Natural killer cell treated with Interleukin-12 subunit alpha and Interleukin-12 subunit beta and Interleukin-15 and Interleukin-18, amount 100 ng/mL, for 72 hours (primary cell): ENCODE measurements at places on chromosomes 12 and 14. TPM values are rescaled to one million over a fixed set of nuclear protein-coding genes. Genes with fewer than 3 reads are reported as not detected.
A peak's percentile ranks its signal among the peaks of the same experiment; 100 is the strongest.

The LIN7A gene
- not detected for total RNA-seq

The CD163L1 gene
- not detected for total RNA-seq

The A2ML1 gene
- not detected for total RNA-seq

The EMP1 gene
- total RNA-seq: 4.2 TPM

The RNASE3 gene
- not detected for total RNA-seq

The STX2 gene
- total RNA-seq: 9.0 TPM

The TMPRSS12 gene
- total RNA-seq: not detected

The LIMA1 gene
- 15.3 TPM for total RNA-seq

The MFAP5 gene
- not detected for total RNA-seq

The SRSF5 gene
- 317 TPM for total RNA-seq

The VWF gene
- total RNA-seq: not detected

The CD63 gene
- total RNA-seq: 327 TPM

DNA sequence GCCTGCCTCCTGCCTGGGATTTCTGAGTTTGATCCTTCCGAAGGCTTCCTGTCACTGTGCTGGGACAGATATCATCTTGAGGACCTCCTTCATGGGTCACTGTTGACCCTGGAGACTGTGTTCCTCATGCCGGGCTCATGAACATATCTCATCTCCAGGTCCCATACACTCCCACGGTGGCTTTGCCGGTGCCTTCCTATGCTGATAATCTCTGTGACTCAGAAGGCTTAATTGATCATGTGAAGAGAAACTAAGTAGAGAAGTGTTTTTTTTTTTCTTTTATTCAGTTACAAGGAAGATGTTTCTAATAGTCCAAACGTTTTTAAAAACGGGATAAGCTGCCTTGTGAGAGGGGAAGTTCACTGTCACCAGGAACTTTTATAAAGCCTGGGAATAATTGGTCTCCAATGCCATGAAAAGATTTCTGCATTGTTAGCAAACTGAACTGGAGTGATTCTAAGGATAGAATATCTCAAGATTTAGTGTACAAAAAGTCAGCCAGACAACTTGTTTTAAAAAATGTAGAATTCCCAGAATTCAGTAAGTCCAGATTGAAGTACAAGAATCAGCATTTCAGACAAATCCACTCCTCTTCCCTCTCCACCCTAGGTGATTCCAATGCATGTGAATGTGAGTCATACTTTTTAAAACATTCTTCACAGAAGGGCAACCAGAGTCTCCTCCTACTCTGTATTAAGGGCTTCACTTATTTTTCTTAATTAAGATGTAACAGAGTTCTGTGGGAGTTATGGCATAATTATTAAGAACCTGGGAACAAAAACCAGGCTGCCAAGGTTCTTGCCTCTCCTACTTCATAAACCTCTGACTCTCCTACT, 139.8 kb upstream of the LGR5 start:
- no peak for DNase-seq

- peak; percentile 63 for DNase-seq
These were observed 3.0 kb downstream of the WNT1 start for GRCh38 chr12:48980953-48981756.

DNA sequence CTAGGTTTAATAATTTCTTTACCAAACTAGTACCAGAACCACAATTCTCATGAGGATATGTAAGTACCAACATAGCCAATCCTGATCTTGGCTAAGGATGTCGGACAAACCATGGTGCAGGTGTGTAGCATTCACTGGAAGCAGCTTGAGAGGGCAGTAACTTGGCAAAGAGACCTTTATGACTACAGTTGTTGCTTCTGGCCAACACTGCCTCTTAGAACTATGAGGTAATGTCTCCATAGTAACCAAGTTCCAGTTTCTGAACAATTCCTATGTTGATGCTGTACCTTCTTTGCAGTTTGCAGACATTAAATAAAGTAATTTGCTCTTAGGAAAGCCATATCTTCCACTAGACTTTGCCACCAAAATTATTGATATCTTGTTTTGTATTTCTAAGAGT, at the start of gene LMNTD1:
Gene LMNTD1 (minus strand): TSS at position 186 of the 400 bp plus-strand sequence. CDS start 324 bp downstream, outside the sequence.
- DNase-seq: no peak

DNA sequence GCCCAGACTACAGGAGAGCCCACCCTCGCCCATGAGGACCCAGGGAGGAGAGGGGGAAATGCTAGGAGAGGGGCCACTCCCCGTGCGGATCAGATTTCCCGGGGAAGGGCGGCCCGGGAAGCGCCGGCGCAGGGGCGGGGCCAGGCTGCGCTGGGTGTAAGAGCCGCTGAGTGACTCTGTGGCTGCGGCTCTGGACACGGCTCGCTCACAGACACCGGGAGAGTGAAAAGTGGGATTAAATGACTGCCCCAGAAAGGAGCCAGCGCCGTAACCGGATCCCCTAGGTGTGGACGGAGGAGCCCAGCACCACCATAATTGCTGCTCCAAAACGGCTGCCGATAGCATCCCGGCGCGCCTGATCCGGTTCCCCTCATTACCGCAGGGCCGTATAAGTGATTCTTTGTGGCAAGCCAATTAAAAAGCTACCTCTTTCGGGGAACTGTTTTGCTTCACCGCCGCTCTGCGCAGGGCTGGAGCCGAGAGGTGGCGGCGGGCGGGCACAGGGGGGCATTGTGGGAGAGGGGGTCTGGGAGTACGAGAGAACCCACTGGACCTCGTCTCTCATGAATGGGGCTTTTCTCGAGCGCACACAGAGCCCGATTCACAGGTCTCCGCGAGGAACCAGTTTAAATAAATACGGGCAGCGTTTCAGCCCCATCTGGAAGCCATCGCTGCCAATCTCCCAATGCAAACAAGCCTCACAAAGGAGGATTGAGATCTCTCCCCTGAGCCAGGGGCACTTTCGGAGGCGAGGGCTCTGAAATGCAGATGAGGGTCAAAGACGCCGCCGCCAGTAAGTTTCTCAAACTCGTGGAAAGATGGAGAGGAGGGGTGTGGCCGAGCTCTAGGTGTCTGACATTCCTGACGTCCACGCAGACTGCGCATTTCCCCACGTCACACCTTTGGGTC, 2.5 kb downstream of the COL2A1 start:
- DNase-seq: peak; percentile 55

DNA sequence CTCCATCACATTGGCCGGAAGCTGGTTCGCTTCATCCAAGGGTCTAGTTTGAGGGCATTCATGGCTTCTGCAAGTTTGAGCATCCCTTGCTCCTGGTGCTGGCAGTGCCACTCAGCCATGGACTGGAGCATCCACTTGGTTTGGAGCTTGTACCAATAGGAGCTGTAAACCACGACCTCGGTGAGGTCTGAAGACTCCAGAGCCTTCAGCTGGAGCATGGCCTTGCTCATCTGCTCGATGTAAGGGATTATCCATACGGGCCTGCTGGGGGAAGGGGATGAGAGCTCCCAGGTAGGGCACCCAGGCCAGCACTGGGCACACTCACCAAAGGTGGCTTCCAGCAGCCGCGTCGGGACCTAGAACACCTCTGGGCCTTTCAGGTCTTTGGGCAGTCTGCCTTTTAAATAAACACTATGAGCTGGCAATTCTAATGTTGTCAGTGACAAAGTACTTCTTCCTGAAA, 13.5 kb downstream of the FOS start:
- no peak for DNase-seq

DNA sequence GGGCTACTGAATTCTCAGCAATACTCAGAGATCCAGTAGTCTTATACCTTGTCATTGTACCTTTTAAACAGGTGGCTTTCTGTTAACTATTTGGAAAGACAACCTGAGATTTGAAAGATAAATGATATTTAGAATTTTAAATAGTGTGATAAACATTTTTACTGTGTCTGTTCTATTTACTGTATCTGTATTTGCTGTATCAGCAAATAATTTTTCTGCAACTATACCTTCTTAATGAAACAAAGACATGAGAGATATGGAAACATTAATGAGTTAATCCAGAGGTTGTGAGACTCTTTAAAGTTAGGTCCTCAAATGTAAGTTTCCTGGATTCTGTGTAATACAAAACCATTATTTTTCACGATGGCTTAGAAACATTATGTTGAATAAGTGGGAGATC, 249.6 kb downstream of the CCDC59 start:
- DNase-seq: no peak

GRCh38 chr12:31714406-31715271, 14.2 kb downstream of the AMN1 start:
- no peak for DNase-seq

GRCh38 chr12:55938826-55939501, 8.0 kb downstream of the DGKA start:
- DNase-seq: no peak

- no peak for DNase-seq
These were observed 1.8 kb upstream of the CKAP4 start for GRCh38 chr12:106249411-106250135.

- DNase-seq: no peak
These were observed 102.1 kb downstream of the KCNH5 start for GRCh38 chr14:62943202-62943601.

DNA sequence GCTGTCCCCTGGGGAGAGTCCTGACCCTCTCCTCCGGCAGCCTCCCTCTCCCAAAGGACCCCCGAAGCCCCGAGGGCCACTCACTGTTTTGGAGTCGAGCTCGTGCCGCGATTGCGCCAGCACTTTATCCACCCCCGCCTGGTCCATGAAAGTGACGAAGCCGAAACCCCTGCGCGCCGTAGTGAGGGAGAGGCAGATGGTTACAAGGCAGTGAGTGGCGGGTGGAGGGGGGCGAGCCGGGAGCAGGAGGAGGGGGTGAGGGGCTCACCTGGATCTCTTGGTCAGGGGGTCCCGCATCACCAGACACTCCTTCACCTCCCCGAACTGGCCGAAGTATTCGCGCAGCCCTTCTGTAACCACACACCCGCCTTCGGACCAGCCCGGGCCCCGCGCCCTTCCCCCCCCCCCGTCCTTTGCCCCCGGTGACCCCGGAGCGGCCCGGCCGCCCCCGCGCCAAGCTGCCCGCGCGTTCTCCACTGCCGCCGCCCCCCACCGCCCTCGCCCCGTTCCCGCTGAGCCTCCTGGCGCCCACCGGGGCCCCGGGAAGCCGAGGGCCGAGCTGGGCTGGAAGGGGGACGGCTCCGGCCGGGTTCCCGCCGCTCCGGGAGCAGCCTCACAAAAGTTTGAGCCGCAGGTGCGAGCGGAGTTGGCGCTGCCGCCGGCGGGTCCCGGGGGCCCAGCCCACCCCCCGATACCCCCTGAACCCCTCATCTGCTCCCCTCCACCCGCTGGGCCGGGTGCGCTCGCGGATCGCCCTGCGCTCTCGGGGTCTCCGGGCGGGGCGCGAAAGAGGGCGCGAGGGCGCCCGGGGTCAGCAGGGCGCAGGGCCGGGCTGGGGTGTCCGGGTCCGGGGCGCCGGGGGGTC, 808 bp downstream of the MSI1 start:
- no peak for DNase-seq

GRCh38 chr12:117857632-117858612, 110.9 kb downstream of the KSR2 start:
- DNase-seq: no peak

DNA sequence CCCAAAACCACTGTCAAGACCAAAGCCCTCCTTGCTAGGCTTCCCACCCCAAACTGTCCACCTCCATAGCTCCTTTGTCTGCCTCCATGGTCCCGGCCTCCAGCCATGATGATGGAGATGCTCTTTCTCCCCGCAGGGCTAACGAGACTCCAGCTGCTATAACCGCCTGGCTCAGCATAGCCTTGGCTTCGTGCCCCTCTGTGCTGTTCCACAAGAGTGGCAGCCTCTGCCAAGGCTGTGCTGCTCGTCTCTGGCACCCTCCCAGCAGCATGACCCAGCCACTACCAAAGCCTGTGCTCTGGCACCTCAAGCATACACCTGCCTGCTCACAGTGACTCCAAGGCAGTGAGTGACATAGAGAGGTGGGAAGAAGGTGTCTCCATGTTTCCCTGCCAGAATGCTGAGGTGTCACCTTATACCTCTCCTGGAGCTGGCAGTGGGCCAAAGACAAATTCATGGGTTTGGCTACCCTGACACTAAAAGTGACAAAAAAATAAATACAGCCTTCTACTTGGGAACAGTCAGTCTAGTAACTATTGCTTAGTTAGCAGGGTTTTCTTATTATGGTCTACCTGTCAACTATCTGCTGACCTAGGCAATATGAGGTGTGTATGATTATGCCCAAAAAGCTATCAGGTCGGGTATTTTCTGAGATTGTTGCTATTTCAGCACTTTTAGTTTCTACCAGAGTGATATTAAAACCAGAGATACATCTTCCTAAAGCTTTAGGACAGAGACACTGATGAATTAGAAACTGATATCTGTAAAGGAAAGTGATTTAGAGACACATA, 16.1 kb upstream of the KRT73 start:
- DNase-seq: no peak

GRCh38 chr14:57573173-57573572, 79.5 kb upstream of the CCDC198 start:
- DNase-seq: no peak

- no peak for DNase-seq
These were observed 443 bp downstream of the MAGOHB start for GRCh38 chr12:10612984-10613348.

DNA sequence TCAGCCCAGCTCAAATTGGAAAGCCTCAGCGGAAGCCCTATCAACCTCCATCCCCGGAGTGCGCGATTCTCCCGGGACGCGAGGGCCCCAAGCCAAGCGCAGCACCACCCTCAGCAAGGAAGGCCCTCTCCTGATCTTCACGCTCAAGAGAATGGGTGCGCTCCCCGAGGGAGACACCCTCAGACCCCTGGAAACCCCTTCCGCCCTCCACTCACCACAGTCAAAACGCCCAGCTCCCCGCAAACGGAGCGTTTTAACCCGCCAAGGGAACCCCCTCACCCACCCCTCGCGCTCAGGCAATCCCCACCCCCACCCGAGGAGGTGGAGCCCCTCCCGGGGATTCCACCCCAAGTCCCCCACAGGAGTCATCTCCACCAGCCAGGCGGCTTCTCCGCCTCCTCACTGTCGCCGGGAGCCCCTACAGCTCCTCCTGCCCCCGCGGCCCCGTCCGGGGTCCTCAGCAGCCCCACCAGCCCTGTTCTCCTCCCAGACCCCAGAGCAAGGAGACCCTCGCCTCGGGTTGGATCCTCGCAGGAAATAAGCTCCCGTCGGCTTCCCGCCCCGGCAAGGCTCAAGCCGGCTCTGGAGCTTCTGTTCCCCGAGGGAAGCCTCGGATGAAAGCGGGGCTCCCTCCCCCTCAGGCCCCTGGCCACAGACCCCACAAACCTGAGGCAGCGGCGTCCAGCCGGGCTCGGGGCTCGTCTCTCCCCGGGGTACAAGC, 507 bp downstream of the BAZ2A start:
- DNase-seq: peak; percentile 85

DNA sequence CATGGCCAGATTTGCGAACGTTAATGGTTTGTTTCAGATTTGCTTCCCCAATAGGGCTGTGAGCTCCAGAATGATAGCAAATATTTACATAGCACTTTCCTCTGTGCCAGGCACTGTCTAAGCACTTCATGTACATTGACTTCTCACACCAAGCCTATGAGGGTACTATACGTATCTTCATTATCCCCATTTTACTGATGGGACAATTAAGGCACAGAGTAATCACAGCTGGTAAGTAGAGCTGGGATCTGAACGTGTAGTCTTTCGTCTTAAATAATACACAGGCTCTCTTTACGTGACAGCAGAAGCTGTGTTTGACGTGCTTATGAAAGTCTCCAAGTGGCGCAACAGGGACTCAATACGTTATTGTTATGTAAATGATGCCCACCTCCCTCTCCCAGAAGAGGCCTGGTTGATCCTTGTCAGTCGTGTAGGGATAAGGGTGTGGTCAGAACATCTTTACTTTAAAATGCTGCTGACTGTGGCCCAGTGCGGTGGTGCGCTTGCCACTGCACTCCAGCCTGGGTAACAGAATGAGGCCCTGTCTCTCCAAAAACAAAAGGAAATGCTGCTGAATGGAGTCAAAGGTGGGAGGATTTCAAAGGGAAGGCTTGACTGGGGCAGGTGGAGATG, 66.3 kb upstream of the TCL1B start:
- no peak for DNase-seq

GRCh38 chr14:32206552-32206951, 3.5 kb upstream of the RNU6-8 start:
- DNase-seq: no peak
